ENCODE measurements at places on chromosomes 1 and 21.
A peak's percentile ranks its signal among the peaks of the same experiment; 100 is the strongest.

DNA sequence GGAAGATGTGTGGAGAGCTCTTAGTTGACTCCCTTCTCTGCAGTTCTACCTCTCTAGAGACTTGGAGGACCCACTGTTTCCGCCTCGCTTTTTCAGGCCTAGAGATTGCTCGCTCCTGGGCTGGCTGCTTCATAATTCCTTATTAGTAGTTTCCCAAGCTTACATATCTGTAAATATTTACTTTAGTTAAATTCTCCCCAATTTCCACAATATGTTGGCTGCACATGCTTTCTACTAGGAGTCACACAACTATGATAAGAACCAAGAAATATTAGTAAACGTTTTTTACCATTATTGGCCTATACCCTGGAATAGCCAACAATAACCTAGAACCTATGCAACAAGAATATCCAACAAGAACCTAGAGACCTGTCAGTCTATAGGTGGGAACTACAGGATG is 129.0 kb upstream of the RUNX1 start:
- no peak for DNase-seq

GRCh38 chr1:114176366-114176765 is 22.7 kb upstream of the SYT6 start:
- DNase-seq = no peak

DNA sequence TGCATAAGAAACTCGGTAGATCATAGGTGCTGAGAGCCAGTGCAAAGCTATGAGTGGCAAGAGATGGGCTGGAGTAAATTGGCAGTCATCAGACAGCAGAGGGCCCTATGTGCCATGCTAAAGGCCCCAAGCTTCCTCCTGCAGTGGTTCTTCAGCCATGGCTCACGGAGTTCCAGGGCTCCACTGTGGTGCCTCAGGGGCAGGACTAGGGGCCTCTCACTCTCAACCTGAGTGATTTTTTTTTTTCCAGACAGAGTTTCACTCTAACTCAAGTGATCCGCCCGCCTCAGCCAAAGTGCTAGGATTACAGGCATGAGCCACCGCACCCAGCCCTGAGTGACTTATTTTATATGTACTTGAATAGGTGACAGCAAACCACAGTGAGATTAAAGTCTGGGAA is 10.4 kb upstream of the GJA8 start:
- DNase-seq = peak; percentile 39

- DNase-seq = no peak
Measured at GRCh38 chr1:5856246-5856815, 135.9 kb downstream of the NPHP4 start.

DNA sequence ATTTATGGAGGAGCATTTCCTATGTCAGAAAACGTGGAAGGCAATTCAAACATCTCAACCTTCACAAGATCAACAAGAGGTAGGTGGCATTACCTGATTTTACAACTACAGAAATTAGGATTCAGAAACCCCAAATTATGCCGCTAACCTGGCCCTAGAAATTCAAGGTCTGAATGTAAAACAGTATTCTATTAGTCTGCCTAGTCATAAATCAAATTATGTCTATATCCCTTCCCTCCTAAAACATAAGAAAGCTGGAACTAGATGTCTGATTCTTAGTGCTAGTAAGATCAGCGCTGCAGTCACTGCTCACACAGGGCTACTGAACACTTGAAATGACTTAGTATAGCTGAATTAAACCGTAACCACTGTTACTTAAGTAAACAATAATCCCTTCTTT is 1.4 kb downstream of the TOMM20 start:
- DNase-seq = peak; percentile 38

DNA sequence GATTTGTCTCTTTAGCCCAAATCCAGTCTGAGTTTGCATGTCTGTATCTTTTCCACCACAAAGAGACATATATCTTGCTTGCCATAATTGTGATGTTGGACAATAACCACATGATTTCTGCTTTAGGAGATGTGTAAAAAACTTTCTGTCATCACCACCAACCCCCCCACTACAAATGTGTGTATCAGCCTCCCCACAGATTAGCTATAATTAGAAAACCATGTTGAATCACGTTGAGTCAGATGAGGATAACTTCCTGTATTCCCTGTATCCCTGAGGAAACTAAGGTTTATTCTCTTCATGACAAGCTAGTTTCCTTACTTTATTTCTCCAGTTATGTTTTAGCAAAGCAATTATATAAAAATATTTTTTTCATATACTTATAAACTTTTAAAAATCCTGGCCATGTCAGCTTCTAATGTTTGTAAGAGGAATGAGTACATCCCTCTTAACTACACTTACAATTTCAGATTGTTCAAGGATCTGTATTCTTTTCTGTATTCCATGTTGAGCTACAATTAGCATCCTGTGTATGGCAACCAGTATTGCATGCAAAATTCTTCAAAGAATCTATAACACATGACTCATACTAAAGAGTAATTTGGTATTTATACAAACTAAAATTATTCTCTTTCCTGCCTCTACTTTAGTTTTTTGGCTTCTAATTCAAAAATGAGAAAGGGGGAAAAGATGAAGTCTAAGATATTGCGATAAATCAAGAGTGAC is 143.0 kb downstream of the FMN2 start:
- no peak for DNase-seq

- DNase-seq = no peak
Measured at GRCh38 chr1:153776352-153776751, 1.1 kb downstream of the SLC27A3 start.

GRCh38 chr21:27681841-27682240 is 715.0 kb upstream of the ADAMTS5 start:
- no peak for DNase-seq

DNA sequence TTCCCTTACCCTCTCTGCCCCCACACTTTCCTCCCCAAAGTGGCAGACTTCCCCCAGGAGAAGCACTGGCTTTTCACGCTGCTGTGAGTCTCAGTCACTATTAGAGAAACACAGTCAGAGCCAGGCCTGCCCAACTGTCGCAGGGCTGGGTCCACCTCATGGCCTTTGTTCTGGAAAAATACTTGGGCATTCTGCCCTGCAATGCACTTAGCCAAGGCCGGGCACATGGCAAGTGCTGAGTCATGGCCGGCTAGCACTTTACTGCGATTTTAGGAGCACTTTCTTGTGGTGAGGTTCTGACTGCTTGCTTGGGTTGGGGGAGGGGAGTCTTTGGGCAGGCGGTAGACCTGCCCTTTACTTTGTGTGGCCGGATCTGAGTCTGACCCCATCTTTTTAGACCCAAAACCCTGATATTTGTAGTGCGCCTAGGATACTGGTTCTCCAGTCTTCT is 7.7 kb downstream of the EPHX1 start:
- no peak for DNase-seq
